Astrocyte of the spinal cord (primary cell): ENCODE measurements at places on chromosomes 11 and 22.

GRCh38 chr11:15704064-15704463, 589.3 kb downstream of the INSC start:
- DNase-seq: no peak

- no peak for DNase-seq
Measured at GRCh38 chr22:20256551-20257211, 11.4 kb downstream of the RTN4R start.

- peak; percentile 83 for DNase-seq
Measured at GRCh38 chr11:29333993-29334775, 682.6 kb downstream of the KCNA4 start.

DNA sequence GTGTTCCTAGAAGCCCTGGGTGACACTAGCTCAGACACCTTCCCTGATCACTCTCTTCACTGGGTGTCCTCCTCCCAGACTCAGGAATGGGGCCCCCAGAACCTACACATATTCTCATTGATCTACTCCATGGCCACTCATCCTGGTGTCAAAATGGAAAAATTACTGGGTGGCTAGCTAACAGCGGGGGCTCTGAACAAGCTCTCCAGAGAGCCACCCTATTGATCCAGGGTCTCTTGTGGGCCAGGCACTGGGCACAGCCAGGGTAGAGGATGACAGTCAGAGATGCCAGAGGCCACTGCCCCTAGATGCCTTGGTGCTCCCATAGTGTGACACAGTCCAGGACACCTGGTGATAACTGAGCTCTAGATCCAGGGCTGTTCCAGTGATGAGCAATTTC, 393.1 kb downstream of the SOX6 start:
- DNase-seq: no peak

GRCh38 chr11:128498721-128499245, 88.6 kb downstream of the ETS1 start:
- peak; percentile 62 for DNase-seq

DNA sequence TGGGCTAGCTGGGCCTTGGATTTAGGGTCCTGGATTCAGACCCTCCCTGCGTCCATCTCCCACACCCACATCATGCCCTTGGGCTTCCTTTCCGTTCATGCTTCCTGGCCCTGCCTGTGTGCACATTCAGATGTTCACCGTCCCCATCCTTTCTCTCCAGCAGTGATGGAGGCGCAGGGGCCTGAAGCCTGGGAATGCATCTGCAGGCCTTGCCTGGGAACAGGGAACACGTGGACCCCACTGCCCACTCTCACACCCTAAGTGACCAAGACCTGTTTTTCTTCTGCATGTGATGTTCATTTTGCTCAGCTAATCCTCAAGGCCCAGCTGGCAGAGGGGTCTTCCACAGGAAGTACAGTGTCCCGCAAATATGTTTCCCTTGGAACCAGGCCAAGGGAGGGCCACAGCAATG, 91.6 kb upstream of the PARVA start:
- peak; percentile 53 for DNase-seq

DNA sequence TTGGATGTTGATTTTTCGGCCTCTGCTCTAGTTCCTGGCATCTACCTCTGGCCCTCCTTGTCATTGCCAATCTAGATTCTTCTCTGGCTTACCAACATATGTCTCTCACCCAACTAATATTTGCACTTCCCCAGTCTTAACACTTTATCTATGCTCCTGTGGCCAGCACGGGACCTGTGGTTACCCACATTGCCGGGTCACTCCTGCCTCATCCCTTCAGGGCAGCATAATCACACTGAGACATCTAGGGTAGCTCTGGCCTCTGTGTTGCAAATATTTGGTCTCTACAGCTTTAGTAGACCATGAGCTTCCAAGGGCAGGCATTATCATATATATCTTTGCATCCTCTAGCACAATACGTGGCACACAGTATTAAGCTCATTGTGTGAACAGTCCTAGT, 182.0 kb upstream of the ARHGAP20 start:
- no peak for DNase-seq

- no peak for DNase-seq
Measured at GRCh38 chr11:98137437-98137836, 883.3 kb upstream of the CNTN5 start.

- peak; percentile 98 for DNase-seq
Measured at GRCh38 chr11:57778318-57779037, 16.9 kb downstream of the CTNND1 start.

DNA sequence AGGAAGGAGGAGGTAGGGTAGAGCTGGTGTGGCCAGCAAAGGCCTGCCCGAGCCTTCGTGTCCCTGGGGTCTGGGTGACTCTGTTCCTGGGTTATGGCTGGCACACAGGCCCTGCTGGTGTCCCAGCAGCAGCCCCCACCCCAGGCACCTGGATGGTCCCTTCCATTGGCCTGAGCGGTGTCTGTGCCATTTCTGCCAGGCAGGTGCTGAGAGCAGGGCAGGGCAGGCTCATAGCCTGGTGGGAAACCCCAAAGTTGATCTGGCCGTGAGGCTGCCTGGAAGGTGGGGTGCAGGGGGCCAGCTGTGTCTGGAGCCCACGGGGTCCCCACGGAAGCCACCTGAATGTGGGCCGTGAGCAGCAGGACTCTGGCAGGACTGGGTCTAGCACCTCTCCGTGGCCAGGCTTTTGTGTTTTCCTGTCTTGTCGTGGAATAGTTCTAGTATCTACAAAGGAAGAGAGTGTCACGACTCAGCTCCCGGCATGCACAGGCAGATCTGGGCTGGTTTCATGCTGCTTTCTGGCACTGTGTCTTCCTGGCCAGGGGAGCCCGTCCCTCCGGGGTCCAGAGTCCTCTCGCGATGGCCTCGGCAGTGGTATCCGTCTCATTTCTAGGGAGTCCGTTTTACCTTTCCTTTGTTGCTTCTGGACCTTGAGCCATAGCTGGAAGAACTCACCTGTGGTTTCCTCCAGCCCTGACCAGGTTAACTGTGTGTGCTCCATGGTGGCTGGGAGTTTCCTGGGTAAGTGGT, 83.7 kb downstream of the KCNQ1 start:
- no peak for DNase-seq

- DNase-seq: no peak
Measured at GRCh38 chr11:35066783-35067423, 72.1 kb upstream of the CD44 start.

DNA sequence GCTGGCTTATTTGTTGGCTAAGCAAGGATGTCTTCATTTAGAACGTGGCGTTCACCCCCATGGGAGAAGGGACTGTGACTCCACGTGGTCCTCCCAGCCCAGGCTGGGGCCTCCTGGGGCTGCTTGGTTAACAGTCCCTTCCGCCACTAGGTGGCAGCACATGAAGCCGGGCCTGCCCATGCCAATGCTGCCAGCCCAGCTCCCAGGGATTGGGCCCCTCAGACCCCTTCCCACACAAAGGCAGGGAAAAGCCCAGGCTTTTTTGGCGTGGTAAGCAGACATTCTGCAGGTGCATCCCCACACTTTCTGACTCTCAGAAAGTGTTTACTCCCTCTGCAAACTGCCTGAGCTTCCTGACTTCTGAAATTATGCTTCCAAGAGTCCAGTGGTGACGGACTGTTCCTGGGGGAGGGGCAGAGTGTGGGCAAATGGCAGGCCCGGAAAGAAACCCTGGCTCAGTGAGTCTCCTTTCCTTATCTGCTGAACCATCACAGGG, 3.1 kb downstream of the CBX6 start:
- peak; percentile 50 for DNase-seq

DNA sequence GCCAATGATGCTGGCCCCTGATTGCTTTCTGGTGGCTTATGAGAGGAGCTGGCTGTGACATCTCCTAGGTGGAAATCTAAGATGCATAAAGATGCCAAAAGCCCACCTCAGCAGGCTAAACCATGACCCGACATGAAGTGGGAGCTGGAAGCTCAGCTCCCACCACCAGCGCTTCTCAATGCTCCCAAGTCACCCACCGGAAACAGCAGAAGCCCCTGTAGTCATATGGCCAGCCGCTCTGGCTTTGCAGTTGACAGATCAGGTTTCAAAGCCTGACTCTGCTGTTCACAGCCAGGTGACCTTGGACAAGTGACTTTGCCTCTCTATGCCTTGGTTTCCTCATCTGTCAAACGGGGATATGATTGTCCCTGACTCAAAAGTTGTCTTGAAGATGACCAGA, 29.1 kb upstream of the ANO1 start:
- no peak for DNase-seq

- DNase-seq: no peak
Measured at GRCh38 chr11:109785198-109785597, 308.0 kb upstream of the ZC3H12C start.

- DNase-seq: no peak
Measured at GRCh38 chr11:133901316-133901715, 55.5 kb downstream of the IGSF9B start.

DNA sequence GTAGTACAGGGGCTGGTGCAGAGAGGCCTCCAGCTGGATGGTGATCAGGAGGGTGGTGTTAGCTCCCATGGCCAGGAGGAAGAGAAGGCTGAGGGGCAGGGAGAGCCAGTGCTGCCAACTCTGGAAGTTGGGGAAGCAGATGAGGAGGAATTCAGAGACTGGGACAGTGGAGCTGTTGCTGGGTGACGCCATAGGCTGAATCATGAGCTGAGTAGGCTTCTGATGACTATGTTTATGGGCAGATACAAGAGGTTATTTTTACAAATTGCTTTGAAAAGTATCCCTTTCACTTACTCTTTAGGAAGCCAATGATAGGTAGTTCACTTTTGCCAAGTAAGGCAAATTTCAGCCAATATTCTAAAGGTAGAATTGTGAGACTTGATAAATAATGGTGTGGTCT, 3.1 kb downstream of the OR56A1 start:
- no peak for DNase-seq

GRCh38 chr22:27905653-27906052, 13.4 kb downstream of the PITPNB start:
- no peak for DNase-seq

GRCh38 chr11:122755409-122755808, 82.9 kb upstream of the CRTAM start:
- no peak for DNase-seq

DNA sequence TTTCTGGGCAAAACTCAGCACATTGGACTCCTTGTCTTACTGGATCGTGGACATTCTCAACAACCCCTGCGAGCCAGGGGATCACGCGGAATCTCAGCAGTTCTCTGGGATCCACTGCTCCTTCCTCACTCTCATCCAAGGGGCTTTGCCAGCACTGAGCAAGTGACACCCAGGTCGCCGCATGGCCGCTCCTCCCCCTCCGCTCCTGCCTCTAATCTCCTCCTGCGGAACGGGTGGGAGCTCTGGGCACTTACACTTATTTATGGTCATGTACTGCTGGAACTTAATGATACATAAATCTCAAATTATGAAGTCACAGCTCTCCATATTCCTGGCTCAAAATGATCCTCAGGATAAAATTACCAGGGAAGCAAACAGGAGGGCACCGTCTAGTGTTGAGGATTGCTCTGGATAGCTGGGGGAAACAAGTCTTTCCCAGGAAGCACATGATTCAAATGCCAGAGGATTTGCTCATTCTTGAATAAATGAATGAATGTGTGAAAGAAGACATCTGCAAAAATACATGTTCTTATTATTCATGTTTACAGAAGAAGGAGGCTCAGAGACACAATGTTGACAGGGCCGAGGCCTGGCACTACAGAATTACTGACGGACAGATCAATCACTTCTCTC, 1077.3 kb downstream of the TBC1D22A start:
- no peak for DNase-seq

DNA sequence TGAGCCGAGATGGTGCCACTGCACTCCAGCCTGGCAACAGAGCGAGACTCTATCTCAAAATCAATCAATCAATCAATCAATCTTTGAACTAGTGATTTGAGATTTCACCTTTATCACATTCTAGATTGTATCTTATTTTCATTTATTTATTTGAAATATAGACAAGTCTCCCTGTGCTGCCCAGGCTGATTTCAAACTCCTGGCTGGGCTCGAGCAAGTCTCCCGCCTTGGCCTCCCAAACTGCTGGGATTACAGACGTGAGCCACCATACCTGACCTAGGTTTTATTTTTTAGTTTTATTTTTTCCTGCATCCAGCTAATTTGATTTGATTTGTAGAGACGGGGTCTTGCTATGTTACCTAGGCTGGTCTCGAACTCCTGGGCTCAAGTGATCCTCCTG, 17.1 kb downstream of the F2 start:
- no peak for DNase-seq

DNA sequence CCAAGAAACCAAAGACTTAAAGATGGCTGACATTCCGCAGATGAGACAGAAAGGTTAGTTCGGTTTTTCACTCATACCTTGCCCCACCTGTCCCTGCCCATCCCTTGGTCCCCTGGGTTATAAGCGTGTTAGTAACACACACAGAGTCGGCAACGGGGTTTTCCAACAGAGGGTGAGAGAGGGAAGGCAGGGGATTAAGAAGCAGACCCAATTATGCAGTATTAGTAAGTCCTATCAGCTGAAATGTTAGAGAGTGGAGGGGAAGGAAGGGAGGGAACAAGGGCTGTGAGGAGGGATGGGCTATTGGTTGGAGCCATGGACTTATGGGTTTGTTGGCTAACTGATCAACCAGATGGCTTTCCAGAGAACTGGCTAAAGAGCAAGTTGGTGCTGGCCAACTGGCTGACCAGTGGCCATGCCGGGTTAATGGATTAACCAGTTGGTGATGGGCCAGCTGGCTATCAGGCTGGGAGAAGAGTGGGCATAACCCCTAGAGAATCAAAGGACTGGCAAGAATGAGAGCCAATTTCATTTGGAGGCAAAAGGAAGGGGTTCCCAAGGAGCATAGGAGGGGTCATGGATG, 45.5 kb downstream of the NRXN2 start:
- DNase-seq: no peak

DNA sequence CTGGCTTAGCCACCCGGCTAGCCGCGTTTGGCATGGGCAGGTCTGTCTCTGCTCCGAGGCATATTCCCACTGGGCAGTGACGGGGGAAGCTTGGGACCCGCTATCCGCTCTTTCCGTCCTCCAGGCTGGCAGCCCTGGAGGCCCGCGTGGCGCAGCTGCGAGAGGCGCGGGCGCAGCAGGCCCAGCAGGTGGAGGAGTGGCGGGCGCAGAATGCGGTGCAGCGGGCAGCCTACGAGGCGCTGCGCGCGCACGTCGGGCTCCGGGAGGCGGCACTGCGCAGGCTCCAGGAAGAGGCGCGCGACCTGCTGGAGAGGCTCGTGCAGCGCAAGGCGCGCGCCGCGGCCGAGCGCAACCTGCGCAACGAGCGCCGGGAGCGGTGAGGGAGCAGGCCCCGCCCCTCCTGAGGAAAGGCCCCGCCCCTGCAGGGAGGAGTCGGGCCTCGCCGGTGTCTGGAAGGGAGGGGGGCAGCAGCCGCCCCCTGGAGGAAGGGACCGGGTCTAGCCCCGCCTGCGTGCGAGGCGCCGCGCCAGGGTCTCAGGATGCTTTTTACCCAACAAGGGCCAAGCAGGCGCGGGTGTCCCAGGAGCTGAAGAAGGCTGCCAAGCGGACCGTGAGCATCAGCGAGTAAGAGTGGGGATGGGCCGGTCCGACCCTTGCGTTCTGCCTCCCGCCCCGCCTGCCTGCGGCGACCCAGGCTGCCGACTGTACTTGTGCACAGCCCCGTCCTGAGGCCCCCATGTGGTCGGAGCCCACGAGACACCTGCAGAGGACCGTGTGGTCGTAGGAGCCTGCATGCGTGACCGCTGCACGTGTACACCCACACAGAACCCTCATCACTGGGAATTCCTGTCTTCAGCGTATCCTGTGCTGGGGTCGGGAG, 7.9 kb downstream of the ATG16L2 start:
- peak; percentile 88 for DNase-seq
